ENCODE measurements at places on chromosomes 5 and 9. TPM values are rescaled to one million over a fixed set of nuclear protein-coding genes. Genes with fewer than 3 reads are reported as not detected.

DNA sequence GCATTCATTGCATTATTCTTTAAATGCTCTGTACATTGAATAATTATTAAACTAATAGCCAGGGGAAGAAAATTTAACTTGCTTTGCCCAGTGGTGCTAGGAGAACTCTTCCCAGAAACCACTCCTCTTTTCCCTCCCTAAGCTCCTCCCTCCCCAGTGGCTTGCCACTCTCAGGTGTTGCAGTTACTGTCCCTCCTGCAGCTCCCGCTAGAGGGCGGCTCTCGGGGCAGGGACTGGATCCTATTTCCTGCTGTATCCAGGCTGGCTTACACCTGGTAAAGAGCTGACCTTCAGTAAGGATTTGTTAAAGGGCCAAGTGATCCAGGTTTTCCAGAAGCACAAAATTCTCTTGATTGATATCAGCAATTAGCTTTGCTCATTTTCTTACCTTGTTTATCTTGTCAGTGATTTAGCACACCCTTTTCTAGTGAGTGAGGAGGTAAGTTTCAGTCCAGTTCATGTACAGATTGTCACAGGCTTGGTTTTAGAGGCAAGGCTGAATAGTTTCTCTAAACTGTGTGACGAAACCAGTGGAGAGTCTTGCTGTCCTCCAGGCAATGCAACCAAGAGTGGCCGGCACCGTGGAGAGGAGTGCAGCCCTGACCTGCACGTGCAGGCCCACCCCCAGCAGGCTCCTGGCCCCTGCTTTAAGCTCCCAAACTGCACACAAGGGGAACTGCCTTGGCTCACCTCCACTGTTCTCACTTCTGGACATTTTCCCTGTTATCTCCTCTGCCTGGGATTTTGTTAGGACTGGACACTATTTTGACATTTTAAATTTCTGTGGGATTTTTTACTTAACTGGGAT, 423.8 kb downstream of the SPOCK1 start:
- no peak overlapping the region for H3K4me3 ChIP-seq
- H3K36me3 ChIP-seq = no peaks in the 10 kb centered on the region
- no peaks in the 10 kb centered on the region for H3K4me1 ChIP-seq
- H3K27me3 ChIP-seq = no peaks in the 10 kb centered on the region
- DNase-seq = peak; percentile 21

UQCRQ gene
- 91.4 TPM for total RNA-seq

FOCAD gene
- total RNA-seq = 19.2 TPM

DNA sequence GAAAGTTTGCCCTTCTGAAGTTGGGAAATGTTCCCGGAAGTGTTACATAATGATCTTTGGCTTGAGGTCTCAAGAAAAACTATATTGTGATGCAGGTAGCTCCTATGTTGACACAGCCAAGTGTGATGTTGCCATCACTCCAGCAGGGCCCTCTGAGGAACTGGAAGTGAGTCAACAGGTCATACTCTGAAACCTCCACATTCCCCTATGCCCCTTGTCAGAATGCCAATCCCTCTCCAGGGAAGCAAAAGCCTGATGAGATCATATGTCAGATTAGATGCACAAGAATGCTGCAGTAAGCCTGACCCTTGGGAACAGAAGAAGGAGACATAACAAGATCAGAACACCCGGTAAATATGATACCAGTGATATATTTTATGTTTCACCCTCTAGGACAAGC, 66.8 kb upstream of the ITGA2 start:
- peaks cover 2% of the 10 kb centered on the region for H3K4me1 ChIP-seq
- no peak overlapping the region for H3K27ac ChIP-seq
- DNase-seq = no peak
- H3K4me3 ChIP-seq = no peak overlapping the region
- no peaks in the 10 kb centered on the region for H3K36me3 ChIP-seq
- no peaks in the 10 kb centered on the region for H3K27me3 ChIP-seq

DNA sequence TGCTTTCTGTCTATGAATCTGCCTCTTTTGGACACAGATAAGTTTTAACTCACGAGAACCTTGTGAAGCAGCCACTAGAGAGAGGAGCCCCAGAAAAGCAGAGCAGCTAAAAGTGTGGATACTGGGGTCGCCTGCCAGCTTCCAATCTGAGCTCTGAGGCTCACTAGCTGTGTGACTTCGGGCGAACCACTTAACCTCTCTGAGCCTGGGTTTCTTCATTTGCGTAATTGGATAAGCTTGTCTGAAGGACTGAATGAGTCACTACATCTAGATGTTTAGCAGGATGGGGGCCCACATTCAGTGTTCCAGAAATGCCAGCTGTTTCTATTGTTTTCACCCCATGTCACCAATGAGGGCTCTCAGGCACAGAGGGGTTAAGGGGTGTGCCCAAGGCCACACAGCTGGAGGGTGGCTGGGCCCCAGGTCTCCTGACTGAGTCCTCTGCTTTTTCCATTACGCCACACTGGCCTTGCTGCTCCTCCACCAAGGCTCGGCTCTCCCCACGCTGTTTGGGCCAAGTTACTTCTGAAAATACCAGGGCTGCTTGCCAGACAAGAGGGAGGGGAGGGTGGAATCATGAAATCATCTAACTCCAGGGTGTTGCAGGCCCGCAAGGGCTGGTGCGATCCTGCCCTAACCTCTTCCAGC, 36.2 kb downstream of the SH3PXD2B start:
- H3K27ac ChIP-seq = peak overlapping the region; percentile 81
- H3K27me3 ChIP-seq = no peaks in the 10 kb centered on the region
- H3K4me1 ChIP-seq = peaks cover 47% of the 10 kb centered on the region
- no peaks in the 10 kb centered on the region for H3K36me3 ChIP-seq
